ENCODE measurements at places on chromosomes 12 and 14.

DNA sequence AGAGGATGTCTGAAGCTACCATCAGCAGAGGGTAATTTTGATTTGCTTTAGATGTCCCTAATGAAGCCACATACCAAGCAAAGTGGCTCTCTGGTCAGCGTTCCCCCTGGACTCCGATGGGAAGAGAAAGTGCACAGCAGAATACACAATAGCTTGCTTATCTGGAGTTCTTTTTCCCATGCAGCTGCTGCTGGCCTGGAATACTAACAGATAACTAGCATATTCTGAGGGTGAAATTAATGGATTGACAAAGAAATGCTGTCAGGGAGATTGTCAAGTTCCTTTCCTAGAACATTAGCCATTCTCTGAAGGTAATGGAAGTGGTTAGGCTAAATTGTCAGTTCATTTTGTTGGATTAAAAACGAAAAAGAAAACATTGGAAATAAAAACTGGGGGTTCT is 391.3 kb downstream of the FLRT2 start:
- DNase-seq: no peak

DNA sequence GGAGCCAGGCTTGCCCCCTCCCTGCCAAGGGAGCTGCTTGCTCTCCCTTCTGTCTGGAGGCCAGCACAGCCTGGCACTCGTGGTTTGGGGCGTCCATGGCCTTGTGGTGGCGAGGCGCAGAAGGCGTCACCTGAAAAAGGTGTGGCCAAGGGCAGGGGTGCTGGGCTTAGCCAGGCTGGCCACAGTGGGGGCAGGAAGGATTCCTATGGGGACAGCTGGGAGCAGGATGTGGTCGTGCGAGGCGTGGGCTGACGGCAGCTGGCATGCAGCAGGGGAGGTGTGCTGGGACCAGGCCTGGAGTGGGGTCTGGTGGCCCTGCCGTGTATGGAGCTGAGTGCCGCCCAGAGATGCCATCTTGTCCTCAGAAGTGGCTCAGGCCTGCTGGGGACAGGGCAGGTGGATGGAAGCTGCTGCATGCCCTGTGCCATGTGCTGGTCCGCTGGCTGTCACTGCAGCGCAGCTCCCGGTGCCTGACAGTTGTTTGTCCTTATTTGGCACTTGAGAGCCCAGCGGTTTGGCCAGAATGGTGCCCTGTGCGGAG is 30.0 kb downstream of the SH2B3 start:
- no peak for DNase-seq

DNA sequence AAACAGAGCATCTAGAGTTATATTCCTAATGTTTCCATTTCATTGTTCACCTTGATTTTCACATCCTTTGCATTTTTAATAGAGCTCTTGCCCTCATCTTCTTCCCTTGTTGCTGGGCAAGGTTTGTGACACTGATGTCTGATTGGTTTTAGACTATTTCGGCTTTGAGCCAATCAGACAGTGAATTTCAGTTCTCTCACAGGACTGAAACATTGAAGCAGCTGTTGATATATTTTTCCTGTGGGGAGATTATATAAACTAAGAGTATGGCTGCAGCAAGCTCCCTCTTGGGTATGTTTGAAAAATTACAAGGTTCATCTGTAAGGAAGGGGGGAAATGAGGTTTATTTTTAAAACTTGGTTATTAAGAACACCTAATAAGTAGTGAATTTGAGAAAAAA is 51.2 kb downstream of the ATF7IP start:
- DNase-seq: peak; percentile 53

DNA sequence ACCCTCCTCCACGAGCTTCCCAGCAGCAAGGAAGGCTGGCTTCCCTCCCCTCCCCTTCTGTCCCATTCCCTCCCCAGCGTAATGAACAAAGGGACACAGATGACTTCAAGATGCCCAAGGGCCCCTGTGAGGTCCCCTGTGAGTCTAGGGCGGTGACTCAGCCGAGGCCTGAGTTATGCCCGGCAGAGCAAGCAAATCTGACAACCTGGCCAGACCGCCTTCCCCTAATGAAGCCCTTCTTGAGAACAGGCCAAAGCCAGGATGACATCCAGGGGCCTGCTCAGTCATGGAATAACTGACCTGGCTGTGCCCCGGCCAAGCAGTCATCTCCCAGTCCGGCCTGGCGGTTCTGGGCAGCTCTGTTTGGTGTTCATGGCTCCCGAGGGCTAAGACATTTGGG is 89.2 kb downstream of the DICER1 start:
- DNase-seq: no peak

- no peak for DNase-seq
These were observed 41.3 kb downstream of the LMO3 start for GRCh38 chr12:16564675-16565074.

GRCh38 chr14:70726651-70727375 is 82.5 kb downstream of the MAP3K9 start:
- DNase-seq: no peak

DNA sequence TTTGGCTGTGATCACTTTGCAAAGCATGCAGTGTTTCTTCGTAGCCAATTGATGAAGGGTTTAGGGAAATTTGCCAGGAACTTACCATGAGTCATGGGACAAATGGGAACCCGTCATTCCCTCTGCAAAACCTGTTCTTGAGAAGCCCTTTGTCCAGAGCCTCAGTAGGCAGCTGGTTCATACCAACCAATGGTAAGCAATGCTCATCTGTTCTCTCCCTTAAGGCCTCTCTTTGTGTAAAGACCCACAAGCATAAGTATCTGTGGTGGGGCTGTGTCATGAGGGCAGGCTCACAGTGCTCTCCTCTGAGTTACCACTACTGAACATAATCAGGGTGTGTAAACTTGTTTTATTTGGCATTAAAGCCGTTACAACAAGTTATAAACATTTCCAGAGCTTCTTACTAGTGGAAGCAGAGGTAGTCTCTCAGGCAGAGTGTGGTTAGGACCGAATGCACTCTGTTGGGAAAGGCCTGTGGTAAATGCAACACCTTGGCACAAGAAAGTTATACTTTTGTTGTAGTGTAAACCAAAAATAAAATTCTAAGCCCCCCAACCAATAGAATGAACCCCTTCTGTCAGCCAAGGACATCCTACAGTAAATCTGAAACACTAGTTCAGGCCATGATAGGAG is 119.8 kb downstream of the SINHCAF start:
- DNase-seq: no peak

- DNase-seq: peak; percentile 26
These were observed 5.2 kb downstream of the NDUFA12 start for GRCh38 chr12:94998326-94998725.

GRCh38 chr14:53034688-53035230 is 83.9 kb upstream of the FERMT2 start:
- no peak for DNase-seq
